Stimulated activated CD4-positive, alpha-beta T cell treated with anti-CD3 and anti-CD28 coated beads, Interleukin-15, amount 100 ng/mL, for 48 hours (primary cell): ENCODE measurements at places on chromosomes 16 and 17.

DNA sequence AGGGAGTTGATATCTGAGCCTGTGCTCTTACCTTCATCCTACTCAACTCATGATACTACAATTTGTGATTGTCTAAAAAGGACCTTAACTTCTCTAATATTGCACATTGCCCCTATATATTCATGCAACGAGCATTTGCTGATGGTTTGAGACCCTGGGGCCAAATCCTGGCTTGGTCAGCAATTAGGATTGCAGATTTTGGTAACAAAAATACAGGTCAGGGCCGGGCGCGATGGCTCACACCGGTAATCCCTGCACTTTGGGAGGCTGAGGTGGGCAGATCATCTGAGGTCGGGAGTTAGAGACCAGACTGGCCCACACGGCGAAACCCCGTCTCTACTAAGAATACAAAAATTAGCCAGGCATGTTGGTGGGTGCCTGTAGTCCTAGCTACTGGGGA, 35.4 kb upstream of the HAPSTR1 start:
- no peak for DNase-seq

DNA sequence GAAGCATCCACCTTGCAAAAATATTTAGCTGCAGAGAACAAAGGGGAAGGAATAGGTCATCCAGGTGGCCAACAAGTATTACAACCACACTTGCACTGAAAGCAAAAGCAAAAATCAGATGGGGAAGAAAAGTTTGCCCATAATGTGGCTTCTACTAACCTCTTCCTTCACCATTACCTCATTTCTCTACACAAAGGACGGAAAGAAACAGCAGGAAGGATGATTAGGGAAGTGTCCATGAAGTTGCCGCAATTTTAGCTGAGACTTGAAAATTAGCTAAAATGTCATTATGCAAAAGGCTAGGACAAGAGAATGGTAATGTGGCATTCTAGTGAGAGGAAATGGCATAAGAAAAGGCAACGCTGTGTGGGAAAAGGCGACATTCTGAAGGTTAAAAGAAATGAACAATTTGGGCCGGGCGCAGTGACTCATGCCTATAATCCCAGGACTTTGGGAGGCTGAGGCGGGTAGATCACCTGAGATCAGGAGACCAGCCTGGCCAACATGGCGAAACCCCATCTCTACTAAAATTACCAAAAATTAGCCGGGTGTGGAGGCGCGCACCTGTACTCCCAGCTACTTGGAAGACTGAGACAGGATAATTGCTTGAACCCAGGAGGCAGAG, 13.7 kb downstream of the KANSL1 start:
- no peak for DNase-seq

DNA sequence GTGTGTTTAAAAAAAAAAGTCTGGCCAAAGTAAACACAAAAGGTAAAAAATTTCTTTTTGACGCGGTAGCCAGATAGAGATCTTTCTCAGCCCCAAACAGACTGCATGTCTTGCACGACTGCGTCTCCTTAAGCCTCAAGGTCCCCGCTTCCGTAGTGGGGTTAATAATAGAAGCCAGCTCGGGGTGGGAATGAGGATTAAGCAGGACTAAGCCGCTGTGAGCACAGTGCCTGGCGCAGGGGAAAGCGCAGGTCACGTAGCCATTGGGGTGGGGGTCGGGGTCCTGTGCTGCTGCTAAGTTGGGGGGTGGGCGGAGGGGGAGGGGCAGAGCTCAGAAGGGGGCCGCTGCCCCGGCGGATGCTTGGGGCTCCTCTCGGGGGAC, 521 bp downstream of the GGA2 start:
- no peak for DNase-seq

DNA sequence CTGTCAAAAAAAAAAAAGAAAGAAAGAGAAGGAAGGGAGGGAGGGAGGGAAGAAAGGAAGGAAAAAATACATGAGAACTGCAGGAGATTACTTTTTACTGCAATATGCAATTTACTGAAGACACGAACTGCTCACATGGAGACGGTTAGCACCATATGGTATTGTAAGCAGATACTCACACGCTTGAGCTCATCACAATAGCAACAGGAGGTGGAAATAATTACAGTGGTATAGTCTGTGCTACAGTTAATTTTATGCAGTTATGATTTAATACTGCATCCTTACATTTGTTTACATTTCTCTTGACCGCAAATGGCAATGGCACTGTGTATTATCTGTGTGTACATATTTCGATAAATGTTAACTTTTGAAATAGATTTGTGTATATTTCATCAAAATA, 21.4 kb upstream of the SLC46A1 start:
- no peak for DNase-seq

GRCh38 chr17:44062871-44063270, 3.6 kb downstream of the LSM12 start:
- DNase-seq: no peak

- DNase-seq: no peak
Measured at GRCh38 chr17:36214918-36215317, 4.1 kb downstream of the CCL4L2 start.

- no peak for DNase-seq
Measured at GRCh38 chr16:16148755-16149154, 74.5 kb downstream of the ABCC6 start.

- no peak for DNase-seq
Measured at GRCh38 chr17:30041551-30041950, 75.1 kb upstream of the NSRP1 start.

DNA sequence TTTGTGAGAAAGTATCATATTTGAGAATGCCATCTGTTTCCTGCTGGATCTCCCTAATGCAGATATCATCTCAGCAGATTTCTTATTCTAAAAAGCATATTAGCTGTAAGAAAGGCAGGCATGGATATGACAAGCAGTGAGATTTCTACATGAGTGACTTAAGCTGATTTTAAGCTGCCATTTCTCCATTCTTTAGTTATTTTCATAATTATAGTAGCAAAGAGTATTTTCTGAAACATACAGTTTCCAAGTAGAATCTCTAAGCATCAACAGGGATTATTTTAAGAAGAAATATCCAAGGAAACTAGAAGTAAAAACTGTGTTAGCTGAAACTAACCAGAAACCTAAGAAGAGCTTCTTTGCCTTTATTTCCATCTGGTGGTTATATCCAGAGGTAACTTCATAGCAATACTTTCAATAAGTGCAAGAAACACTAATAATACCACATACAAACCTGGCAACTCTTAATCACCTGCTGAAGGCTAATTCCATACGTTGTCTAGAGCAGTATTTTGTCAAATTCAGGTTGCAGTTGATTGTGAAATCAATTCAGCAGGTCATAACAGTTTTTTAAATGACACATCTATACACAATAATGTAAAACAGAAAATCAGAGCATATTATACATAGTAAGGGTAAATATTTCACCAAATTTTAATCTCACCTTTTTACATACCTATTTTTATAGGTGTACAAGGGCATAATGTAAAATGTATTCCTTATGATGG, 42.2 kb downstream of the CFDP1 start:
- DNase-seq: no peak
